ENCODE measurements at places on chromosomes 1 and 21. TPM values are rescaled to one million over a fixed set of nuclear protein-coding genes. Genes with fewer than 3 reads are reported as not detected.

- DNase-seq = no peak
Measured at GRCh38 chr1:89602871-89603404, 30.0 kb upstream of the LRRC8C start.

The CFHR4 gene
- not detected for total RNA-seq

The HSD11B1 gene
- total RNA-seq = 20.3 TPM

The SHISAL2A gene
- total RNA-seq = not detected

DNA sequence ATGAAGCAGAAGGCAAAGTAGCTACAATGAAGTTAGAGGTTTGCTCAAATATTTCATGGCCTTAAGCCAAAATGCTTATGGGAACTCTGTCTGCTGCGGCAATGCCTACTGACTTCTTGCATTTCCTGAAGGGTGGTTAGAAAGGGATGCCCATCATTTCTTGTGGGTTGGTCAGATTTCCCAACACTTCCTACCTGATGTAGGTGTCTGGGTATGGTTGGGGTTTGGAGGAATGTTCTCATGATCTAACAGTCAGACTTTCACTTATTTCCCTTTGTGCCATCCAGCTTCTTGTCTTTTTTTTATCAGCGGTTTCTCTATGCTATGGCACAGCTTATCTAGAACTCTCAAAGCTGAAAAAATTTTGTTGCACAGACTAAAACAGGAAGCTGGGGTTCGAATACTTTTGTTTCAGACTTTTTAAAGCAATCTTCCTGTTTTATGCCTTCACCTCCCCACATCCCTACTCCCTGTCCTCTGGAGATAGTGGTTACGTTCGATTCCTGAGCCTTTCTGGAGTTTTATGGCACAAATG, 307.7 kb downstream of the USP25 start:
- DNase-seq = no peak

Data from fibroblast of lung (primary cell).